Endodermal cell (in vitro differentiated cells): ENCODE measurements at places on chromosomes 11 and 22. TPM values are rescaled to one million over a fixed set of nuclear protein-coding genes. Genes with fewer than 3 reads are reported as not detected.

DNA sequence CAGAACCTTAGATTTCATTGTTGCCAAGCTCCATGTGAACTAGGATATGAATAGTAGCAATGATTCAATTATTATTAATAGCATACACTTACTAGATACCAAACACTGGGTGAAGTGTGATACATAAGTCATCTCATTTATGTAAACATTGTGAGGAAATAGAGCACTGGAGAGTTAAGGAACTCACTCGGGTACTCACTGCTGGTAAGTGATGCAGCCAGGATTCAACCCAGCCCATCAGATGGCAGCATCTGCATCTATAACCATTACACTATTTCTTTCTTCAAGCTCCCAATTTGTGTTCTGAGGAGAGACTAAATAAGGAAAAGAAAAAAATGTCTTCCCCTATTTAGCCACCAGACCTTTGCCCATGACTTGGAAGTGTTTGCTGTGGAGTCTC is 10.2 kb upstream of the ALG8 start:
- no peak for DNase-seq
- no peak overlapping the region for H3K4me3 ChIP-seq
- H3K36me3 ChIP-seq, result no peaks in the 10 kb centered on the region
- no peak overlapping the region for H3K27ac ChIP-seq

- H3K27ac ChIP-seq, result no peak overlapping the region
- H3K4me3 ChIP-seq, result peak overlapping the region; percentile 96
- H3K4me1 ChIP-seq, result peaks cover 17% of the 10 kb centered on the region
- H3K27me3 ChIP-seq, result no peaks in the 10 kb centered on the region
Observed at GRCh38 chr11:123434262-123434661, 4.2 kb downstream of the GRAMD1B start.

Gene FOLR1
- total RNA-seq, result 17.1 and 19.3 TPM in 2 replicates

Gene LRRC74B
- not detected in 2 replicates for total RNA-seq

Gene SCGB2A2
- not detected in 3 replicates for total RNA-seq

Gene TRIM51
- total RNA-seq, result not detected in 2 replicates

- H3K27ac ChIP-seq, result no peak overlapping the region
- no peaks in the 10 kb centered on the region for H3K36me3 ChIP-seq
- DNase-seq, result peak; percentile 71
- H3K4me1 ChIP-seq, result no peaks in the 10 kb centered on the region
- H3K4me3 ChIP-seq, result no peak overlapping the region
Observed at GRCh38 chr11:40130427-40130826, 1329.0 kb downstream of the LRRC4C start.

Gene MPZL2
- total RNA-seq, result 3.2 and 3.3 TPM in 2 replicates

Gene ARHGEF17
- 25.0 and 31.0 TPM in 2 replicates for total RNA-seq

Gene APOA1
- total RNA-seq, result 61.9 to 122 TPM (median 120 TPM) in 3 replicates

DNA sequence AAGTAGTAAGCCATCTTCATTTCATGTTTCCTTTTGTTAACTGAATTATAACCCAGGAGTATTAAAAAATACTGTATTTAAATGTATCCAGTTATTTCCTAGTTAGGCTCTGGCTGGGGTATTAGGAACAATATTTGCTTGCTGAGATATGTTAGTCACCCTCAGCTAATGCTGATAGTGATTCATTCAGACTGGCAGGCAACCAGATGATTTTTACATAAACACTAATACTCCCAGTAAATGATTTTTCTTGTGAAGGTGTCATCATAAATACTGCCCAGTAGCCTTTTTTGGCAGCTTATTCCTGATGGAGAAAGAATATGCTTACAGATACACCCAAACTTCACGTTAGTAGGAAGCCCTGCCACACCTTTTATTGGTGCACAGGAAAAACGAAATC is 8.1 kb downstream of the YWHAH start:
- no peak overlapping the region for H3K27ac ChIP-seq
- peaks cover 3% of the 10 kb centered on the region for H3K4me1 ChIP-seq
- no peak overlapping the region for H3K4me3 ChIP-seq
- H3K36me3 ChIP-seq, result peaks cover 96% of the 10 kb centered on the region
- H3K27me3 ChIP-seq, result no peaks in the 10 kb centered on the region

Gene CCDC116
- total RNA-seq, result 0.20 and 0.84 TPM in 2 replicates

GRCh38 chr11:47147250-47147649 is 29.4 kb downstream of the ARFGAP2 start:
- no peaks in the 10 kb centered on the region for H3K4me1 ChIP-seq
- DNase-seq, result no peak
- H3K27me3 ChIP-seq, result no peaks in the 10 kb centered on the region
- H3K27ac ChIP-seq, result no peak overlapping the region
- no peaks in the 10 kb centered on the region for H3K36me3 ChIP-seq

DNA sequence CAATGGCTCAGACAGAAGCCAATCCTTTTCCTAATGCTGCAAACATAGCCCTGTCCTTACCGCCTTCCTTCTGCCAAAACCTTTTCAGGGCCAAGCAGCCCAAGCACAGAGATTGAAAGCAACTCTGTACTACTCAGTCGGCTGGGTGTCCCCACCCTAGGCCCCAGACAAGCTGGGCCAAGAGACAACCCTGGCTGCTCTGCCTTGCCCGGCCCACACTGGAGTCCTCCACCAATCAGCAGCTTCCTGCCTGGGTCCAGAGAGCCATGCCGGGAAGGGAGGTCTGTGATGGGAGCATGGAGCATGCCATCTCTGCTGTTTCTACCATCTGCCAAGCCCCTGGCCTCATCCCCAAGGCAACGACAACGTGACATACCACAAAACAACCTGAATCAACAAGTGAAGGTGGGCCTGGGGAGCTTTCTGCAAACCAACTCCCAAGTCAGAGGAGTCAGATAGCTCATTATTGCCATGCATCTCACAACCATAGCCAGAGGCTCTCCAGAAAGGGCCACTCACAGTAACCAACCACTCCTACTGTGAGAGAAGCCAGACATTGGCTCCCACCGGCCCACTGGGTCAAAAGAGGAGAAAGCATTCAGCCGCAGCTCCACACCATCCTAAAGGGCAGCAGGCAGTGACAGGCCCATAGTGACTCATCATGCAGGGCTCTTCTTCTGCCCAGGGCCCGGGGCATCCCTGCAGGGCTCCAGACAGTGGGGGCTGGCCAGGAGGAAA is 18.2 kb downstream of the PATZ1 start:
- H3K27ac ChIP-seq, result no peak overlapping the region
- H3K36me3 ChIP-seq, result peaks cover 93% of the 10 kb centered on the region
- peak; percentile 54 for DNase-seq
- no peaks in the 10 kb centered on the region for H3K27me3 ChIP-seq
